Right forelimb (tissue), 1 donor: ENCODE measurements at places on chromosomes 11 and 22.

DNA sequence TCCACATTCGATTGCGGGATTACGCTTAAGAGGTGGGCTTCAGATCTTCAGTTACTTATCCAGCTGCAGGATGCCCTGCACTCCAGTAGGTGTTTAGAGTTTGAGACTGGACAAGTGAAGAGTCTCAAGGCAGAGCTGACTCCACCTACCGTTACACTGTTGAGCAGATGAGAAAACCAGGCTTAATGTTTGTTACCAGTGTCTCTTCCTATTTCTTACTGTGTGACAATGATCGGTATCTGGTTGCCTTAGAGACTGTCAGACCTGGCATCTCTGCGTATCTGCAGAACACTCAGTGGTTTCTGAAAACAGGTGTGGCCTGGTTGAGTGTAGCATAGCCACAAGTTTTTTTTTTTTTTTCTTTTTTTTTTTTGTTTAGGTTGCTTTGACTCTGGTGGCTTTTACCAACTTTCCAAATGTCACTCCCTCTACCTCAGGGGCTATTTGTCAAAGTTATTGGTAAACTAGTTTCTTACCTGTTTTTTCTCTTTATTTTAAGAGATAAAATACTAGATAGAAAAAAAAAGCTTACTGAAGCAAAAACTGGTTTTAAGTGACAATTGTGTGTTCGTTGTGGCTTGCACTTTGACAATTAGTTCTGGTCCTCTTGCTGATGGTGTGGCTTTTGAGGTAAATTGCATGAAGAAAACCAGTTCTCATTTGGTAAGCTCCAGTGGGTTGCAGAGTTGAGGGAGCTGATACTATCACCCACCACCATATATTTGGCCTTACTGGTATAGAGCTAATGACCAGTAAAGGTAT, 284.8 kb downstream of the ETS1 start:
- DNase-seq: no peak

DNA sequence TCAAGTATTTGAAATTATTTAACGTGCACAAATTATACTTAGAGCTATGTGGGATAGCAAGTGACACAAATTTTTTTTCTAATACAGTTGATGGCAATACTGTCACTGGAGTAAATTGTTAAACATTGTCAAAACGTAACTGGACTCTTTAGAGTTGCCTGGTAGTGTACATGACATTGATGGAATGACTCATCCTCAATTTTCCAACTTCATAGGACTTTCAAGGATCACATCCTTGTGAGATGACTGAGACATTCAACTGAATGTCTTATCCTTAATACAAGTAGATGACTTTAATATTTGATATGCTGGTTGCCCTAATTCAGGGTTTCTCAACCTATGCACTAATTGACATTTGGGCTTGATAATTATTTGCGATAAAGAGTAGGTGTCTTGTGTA, 310.0 kb downstream of the SWAP70 start:
- no peak for DNase-seq

- peak; percentile 15 for DNase-seq
Observed at GRCh38 chr11:36261094-36261493, 28.1 kb downstream of the COMMD9 start.

GRCh38 chr11:115244758-115245157, 259.5 kb downstream of the CADM1 start:
- DNase-seq: no peak

GRCh38 chr22:43411869-43412807, at the start of gene MPPED1:
TSS of gene MPPED1 (plus strand) at chr22:43412014. CDS start at chr22:43424986, 12,972 bp downstream.
- DNase-seq: no peak

GRCh38 chr11:73330569-73331093, 22.6 kb downstream of the ARHGEF17 start:
- DNase-seq: no peak

DNA sequence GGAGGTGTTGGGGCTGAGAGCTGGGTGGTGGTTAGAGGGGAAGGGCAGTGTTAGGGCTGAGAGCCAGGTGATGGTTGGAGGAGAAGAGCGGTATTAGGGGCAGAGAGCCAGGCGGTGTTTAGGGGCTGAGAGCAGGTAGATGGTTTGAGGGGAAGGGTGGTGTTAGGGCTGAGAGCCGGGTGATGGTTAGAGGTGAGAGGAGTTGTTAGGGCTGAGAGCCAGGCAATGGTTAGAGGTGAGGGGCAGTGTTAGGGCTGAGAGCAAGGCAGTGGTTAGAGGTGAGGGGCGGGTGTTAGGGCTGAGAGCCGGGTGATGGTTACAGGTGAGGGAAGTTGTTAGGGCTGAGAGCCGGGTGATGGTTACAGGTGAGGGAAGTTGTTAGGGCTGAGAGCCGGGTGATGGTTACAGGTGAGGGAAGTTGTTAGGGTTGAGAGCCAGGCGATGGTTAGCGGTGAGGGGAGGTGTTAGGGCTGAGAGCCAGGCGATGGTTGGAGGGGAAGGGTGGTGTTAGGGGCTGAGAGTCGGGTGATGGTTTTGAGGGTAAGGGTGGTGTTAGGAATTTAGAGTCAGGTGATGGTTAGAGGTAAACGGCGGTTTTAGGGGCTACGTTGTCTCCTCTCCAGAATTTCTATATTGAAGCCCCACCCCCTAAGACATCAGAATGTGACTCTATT, 230.0 kb upstream of the TBCEL start:
- no peak for DNase-seq

DNA sequence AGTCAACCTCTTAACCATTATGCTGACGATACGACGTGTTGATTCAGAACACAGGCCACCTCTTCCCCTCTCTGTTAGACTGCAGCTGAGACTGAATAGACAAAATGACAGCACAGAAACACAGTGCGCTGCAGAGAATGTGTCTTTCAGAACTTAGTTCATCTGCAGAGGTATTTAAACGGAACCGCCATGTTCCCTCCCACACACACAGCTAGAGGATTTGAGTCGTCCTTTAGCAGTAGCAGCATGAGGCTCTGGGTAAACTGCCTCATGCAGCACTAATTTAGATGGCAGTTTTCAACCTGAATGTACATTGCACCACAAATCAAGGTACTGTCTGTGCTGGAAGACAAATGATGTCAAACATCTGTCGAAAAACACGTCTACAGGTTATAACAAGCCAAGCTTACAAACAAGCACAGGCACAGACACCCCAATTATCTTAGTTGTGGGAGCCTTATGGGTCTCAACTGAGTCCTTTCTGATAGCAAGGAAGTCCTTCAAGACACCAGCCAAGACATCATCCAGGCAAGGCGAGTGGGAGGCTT, 76.6 kb upstream of the LRRC4C start:
- no peak for DNase-seq

- no peak for DNase-seq
Observed at GRCh38 chr11:92018332-92018731, 206.3 kb upstream of the FAT3 start.

DNA sequence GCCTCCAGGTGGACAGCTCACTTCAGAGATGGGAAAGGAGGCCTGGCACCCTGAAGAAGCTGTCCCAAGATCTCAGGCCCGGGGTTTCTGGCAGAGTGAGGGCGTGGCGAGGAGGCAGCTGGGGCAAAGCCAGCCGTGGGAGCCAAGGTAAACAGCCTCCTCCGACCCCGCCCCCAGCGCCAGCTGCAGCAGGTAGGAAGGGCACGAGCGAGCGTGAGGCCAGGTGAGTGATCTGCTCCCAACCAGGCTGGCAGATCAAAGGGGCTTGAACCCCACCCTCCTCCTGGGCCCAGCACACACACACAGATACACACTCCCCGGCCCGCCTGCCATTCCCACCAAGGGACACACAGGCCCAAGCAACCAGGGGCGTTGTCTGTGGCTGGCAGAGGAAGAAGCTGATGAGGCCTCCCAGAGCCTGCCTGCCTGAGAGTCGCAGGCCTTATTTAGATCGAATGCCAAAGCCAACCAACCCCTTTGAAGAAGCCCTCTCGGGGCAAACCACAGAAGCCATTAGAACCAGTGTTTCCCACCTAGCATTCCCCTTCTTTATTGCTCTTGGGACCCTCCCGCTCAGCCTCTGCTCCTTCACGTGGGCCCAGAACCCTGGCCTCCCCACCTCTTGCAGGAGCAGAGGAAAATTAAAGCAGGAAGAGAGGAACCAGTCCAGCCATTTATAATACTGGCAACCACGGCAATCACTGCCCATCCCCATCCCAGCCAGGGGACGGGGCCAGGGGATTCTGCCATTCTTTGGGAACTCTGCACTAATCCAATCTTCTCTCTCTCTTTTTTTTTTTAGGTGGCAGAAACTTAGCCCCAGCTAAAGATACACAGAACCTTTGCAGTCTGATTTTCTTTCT, 5.0 kb downstream of the PDGFB start:
- no peak for DNase-seq

GRCh38 chr11:129277198-129277843, 85.2 kb upstream of the ARHGAP32 start:
- no peak for DNase-seq

GRCh38 chr11:134474942-134475341, 62.9 kb upstream of the B3GAT1 start:
- DNase-seq: no peak

- DNase-seq: peak; percentile 32
Observed at GRCh38 chr22:47171441-47172221, 409.2 kb downstream of the TBC1D22A start.

DNA sequence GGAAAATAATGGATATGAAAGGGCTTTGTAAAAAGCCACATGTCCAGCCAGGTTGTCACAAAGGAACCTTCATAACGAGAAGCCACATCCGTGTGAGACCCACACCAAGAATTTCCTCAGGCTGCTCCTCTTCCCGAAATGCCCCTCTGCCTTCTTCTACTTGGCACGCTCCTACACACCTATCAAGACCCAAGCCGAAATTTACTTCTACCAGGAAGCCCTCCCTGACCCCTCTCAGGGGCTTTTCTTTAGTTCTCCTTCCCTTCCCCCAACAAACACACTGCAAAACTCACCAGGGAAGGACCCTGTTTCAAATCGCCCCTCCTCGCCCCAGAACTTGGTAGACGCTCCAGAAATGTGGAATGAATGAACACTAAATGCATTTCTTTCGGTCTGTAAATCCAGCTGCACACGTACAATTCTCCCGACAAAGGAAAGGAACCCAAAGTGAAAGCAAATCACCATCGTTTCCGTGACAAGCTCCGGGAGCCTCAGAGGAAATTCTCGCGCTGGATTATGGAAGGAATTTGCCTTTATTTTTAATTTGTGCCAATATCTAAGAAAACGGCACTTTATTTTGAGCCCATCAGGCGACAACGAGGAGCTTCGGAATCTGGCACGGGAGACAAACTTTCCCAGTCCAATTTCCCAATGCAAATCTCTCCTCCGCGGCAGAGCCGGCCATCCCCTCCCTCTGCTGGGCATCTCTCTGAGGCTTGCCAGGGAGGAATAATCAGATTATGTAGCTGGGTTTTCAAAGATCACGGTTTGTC, 13.2 kb upstream of the SHISAL1 start:
- DNase-seq: no peak

GRCh38 chr11:6653097-6653496, 2.5 kb downstream of the DCHS1 start:
- no peak for DNase-seq

DNA sequence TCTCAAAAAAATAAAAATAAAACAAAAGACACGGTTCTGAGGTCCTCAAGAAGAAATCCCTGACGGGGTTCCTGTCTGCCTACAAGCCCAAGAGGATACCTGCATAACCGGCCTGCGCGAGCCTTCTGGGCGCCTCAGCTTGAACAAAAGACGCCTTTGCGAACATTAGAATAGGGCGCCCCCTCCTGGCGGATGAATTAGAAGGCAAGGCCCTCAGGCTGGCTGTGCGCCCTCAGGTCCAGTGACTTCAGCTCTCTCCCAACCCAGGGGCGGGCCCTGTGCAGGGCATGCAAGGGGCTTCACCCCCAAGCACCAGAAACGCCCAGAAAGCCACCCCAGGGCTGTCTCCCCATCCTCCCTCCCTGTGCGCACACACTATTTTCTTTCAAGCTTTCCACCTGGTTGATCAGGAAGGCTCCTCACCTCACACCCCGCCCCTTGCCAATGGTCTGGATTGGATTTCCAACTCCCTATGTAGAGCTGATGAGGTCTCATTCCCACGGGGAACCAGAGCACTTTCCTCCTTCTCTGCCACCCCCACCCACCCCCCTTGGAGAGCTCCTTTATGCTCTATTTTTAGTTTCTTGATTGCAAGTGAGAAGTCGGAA, 273.3 kb downstream of the BUD13 start:
- DNase-seq: peak; percentile 86

GRCh38 chr11:34749666-34750659, 129.1 kb downstream of the EHF start:
- no peak for DNase-seq

DNA sequence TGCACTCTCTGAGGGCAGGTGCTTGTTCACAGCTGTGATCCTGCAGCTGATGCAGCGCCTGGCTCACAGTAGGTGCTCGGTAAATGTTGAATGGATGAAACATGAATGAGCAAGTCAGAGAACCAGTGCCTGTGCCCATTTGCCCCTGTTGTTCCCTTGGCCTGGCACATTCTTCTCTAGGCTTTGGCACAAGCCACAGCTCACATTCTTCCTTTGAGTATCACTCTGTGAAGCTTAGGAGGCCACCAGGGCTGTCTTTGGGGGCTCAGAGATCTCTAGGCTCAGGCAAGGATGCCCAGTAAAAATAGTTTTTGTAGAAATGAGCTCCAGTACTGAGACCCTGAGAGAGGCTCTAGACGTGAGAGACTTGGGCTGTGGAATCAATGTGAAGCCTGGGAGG, 144.6 kb upstream of the NAV2 start:
- DNase-seq: no peak

- DNase-seq: no peak
Observed at GRCh38 chr11:14454861-14455632, 44.6 kb downstream of the COPB1 start.

GRCh38 chr11:67043572-67044349, 12.9 kb upstream of the RHOD start:
- DNase-seq: no peak

DNA sequence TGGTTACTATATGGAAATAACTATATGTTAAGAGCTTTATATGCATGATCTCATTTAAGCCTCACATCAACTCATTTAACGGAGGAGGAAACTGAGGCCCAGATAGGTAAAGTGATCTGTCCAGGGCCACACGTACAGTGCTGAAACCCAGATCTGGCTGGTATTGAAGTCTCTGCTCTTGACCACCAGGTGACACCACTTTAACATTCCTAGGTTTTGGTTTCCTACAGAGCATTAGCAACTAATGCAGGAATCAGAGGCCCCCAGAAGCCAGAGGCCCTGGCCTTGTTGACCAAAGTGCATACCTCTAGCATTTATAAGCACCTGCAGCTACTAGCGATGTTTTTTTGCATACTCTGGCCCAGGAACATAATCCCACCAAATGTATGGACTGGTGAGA, 12.9 kb upstream of the LIMK2 start:
- no peak for DNase-seq

DNA sequence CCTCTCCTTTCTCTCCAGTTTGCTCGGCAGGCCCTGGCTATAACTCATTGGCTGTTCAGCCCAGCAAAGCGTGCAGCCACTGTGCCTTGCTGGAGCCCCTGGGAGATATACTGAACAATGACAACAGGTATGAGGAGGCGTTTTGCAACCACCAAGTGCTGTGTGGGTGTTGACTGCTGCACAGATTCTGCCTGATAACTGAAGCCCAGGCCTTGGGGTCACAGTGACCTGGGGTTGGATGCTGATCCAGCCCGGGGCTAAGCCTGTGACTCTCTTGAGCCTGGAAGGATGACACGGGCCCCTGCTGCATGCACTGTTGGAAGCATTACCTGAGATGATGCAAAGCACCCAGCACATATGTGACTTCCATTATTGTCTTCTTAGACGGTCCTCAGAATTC, 13.7 kb upstream of the A4GALT start:
- DNase-seq: no peak
